ENCODE measurements at places on chromosomes 3 and 15.

- H3K27me3 ChIP-seq: no peaks in the 10 kb centered on the region
- no peak for DNase-seq
- H3K4me1 ChIP-seq: no peaks in the 10 kb centered on the region
- no peak overlapping the region for H3K4me3 ChIP-seq
These were observed 43.2 kb downstream of the SCAPER start for GRCh38 chr15:76861815-76862397.

DNA sequence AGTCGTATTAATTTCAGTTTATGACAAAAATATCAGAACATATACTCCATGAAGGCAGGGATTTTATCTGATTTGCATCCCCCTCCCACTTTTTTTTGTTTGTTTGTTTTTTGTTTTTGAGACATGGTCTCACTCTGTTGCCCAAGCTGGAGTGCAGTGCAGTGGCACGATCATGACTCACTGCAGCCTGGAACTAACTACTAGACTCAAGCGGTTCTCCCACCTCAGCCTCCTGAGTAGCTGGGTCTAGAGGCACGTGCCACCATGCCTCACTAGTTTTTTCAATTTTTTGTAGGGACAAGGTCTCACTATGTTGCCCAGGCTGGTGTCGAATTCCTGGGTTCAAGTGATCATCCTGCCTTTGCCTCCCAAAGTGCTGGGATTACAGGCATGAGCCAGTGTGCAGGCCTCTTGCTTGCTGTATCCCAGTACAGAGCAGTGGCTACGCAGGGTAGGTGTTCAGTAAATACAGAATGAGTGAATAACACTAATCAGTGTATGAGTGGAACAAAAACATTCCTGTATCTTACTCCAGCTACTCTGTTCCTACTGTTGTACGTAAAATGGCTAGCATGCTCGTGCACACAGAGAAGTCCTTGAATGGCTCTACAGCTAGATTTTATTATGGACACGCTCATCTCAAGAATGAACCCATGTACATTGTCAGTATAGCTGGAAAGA, 272.4 kb downstream of the FOXP1 start:
- H3K27me3 ChIP-seq: no peaks in the 10 kb centered on the region
- H3K4me1 ChIP-seq: peaks cover 51% of the 10 kb centered on the region
- DNase-seq: no peak
- H3K36me3 ChIP-seq: no peaks in the 10 kb centered on the region

DNA sequence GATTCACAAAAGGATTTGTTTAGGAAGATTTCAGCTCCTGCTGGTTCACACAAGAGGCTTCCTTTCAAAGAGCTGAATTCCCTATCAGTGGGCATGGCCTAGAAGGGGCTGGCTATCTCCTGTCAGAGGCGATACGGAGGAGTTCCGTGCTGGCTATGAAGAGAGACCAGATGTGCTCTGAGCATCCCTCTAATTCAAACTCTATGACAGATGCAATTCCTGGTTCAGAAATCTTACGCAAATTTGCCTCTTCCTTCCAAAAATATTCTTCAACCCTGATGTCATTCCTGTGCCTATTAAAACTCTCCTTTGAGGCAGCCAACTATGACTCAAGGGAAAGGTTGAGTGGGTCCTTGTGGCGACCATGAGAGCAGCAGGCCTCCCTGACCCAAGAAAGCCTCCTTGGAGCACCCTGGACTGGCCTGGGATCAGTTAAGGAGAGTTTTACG, 139.3 kb upstream of the HES1 start:
- H3K4me1 ChIP-seq: peaks cover 7% of the 10 kb centered on the region
- no peak for DNase-seq

DNA sequence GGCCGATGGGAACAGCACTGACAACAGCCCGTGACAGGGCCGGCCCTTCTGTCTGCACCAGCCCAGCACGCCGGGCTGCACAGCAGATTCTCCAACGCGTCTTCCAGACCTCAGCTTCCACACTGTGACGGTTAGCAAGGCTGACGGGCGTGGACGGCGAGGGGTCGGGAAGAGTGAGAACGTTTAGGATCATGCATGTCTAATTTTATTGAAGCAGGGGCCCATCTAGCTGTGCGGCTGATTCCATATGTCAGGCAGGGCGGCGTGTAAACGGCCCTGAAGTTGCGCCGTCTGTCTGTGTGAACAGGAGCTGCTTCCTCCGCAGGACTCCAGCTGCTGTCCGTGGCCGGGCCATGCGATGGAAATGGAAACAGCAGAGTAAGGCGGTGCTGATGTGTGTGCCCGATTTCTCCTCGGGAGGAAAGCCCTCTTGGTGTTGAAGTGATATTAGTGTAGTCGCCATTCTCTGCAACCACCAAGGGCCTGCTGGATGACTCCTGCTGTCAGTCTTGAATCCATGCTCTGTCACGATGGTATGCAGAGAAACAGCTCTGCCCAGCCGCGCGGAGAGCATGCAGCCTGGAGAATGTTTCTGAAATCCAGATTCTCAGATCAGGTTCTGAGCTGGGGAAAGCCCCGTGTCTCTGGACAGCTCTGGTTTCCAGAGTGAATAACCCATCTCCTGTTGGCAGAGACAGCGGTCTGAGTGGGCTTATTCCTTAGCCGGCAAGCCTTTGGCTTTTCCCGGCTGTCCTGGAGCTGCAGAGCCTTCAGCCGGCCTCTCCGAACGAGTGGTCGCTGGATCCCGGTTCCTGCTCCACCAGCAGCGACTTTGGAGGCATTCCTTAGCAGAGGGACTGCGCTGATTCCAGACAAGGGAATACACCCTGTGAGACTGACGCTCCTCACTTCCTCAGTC, 158.1 kb upstream of the UBE3A start:
- no peak for DNase-seq
- H3K4me1 ChIP-seq: no peaks in the 10 kb centered on the region
- no peak overlapping the region for H3K4me3 ChIP-seq

DNA sequence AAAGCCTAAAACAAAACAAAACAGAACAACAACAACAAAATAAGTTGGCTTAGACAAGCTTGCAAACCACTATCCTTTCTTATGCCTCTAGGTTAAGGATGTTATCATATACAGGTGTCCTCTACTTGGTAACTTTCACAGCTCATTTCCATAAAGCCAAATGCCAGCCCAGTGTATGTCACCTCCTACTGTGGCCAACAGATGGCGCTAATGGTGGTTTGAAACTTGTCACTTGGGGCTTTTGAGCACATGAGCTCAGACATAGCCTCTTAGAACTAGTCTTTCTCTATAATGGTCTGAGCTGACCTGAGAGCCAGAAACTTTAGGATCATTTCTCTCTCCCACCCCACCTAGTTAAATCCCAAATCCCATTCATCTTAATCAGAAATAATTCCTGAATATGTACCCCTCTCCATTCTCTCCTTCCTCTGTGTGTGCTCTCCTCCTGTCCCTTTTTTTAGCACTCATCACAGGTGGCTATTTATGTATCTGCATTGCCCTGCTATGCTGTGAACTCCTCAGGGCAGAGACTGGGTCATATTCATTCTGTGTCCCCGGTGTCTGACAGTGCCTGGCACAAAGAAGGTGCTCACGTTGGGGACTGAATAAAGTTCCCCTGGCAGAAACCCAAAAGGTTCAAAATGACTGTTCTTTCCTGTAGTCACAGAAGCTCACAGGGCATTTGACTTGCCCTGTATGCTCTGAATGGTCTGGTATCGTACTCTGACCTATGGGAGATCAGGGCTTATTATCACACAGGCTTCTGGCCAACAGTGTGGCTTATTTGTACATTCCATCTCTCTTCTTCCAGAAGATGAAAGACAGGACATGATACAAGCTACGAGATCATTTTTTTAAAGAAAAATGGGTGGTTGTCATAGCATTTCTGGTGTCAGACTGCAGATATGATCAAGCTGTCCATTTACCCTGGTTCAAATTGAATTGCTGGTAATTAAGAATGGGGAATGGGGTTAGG, 319.3 kb upstream of the AZI2 start:
- no peaks in the 10 kb centered on the region for H3K36me3 ChIP-seq
- H3K4me1 ChIP-seq: no peaks in the 10 kb centered on the region
- no peak overlapping the region for H3K4me3 ChIP-seq
- H3K27me3 ChIP-seq: no peaks in the 10 kb centered on the region

GRCh38 chr3:30299674-30300385, 306.6 kb upstream of the TGFBR2 start:
- H3K27me3 ChIP-seq: no peaks in the 10 kb centered on the region
- no peak overlapping the region for H3K4me3 ChIP-seq
- H3K36me3 ChIP-seq: no peaks in the 10 kb centered on the region
- H3K27ac ChIP-seq: no peak overlapping the region

- no peak for DNase-seq
- no peak overlapping the region for H3K4me3 ChIP-seq
- no peaks in the 10 kb centered on the region for H3K27me3 ChIP-seq
- no peaks in the 10 kb centered on the region for H3K4me1 ChIP-seq
These were observed 5.2 kb upstream of the TMCO5A start for GRCh38 chr15:37929238-37929637.

DNA sequence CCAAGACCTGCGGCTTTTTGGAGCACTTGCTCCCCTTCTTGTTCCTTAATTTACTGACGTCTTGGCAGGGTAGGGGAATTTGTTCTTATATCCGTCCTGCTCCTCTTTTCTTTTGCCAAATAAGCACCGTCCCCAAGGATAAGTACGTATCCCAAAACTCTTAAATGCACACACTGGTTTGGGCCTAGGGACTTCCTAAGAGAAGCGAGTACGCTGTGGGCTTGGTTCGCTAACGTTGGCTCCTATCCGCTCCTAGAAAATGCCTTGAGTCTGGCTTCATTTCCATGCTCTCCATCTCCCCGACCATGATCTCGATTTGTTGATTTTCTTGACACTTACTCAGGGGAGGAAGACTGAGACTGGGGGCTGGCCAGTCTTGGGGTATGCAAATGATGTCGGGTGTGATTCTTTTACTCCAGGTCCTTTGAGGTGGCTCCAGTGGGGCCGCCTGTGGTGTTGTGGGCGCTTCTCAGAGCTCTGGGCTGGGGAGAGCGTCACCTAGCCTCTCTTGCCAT, 1.3 kb downstream of the MYRIP start:
- H3K27ac ChIP-seq: no peak overlapping the region
- DNase-seq: peak; percentile 30
- H3K36me3 ChIP-seq: no peaks in the 10 kb centered on the region

DNA sequence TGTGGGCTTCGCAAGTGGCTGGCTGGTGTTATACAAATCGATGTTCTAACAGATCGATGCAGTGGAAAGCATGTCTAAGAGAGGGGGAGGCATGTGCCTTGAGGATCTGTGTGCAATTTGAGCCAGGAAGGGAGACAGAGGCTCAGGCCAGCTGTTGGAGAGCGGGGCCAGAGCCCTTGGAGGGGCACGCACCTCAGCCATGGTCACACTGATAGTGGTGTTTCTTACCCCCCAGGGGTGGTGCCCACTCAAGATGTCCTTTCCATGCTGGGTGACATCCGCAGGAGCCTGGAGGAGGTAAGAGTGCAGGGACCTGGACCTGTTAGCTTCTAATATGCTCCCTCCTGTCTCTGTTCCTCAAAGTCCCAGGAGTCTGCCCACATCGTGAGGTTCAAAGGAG, 3.8 kb upstream of the ABTB1 start:
- no peaks in the 10 kb centered on the region for H3K36me3 ChIP-seq
- no peak overlapping the region for H3K4me3 ChIP-seq
- no peak overlapping the region for H3K27ac ChIP-seq

GRCh38 chr15:85741021-85741421, 53.7 kb downstream of the KLHL25 start:
- no peak for DNase-seq
- peaks cover 27% of the 10 kb centered on the region for H3K36me3 ChIP-seq
- H3K27me3 ChIP-seq: no peaks in the 10 kb centered on the region
- no peaks in the 10 kb centered on the region for H3K4me1 ChIP-seq
- H3K27ac ChIP-seq: no peak overlapping the region

DNA sequence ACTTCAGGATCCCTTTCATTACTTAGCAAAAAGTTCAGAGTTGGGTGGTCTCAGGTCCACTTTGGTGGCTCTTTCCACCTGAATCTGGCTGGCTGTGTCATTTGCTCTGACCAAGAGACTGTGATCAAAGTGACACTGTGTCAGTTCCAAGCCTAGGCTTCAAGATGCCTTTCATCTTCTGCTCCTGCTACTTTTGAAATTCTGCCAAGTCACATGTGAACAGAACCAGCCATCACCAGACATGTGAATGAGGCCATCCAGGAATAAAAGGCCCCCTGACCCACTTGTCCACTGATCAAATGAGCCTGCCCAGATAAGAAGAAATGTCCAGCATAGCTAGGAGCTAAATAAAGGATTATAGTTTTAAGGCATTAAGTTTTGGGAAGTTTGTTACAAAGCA, 132.2 kb downstream of the OSBPL10 start:
- H3K27ac ChIP-seq: no peak overlapping the region
- no peaks in the 10 kb centered on the region for H3K4me1 ChIP-seq
- H3K36me3 ChIP-seq: no peaks in the 10 kb centered on the region
- DNase-seq: no peak

DNA sequence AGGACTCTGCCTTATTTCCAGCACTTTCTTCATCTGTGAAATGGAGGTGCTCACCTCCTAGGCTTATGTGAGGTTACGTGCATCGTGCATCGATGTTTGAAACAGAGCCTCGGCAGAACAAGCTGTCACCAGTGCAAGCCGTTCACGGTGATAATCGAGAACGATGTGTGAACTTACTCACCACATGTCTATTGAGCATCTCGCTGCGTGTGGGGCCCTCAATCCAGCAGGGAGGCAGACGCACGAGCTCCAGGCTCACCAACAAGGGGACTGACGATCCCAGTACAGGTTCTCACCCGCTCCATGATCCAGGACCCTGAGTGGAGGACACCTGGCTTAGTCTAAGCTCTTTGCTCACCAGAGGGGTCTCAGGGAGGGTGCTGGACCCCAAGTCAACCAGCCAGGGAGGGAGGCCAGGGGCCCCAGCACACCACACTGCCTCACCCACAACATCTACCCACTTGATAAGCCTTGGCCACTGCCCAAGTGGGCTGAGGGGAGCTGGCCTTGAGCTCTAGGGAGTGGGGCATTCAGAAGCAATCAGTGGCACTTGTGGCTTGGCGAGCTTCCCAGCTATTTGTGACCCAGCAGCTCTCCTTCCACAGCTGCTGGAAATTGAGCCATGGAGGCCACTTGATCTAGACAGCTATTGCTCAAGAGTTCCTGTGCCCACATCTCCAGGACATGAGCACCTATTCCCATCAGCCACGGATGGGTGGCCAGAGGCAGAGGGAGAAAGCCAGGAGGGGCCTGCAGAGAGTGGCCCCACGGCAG, 34.4 kb upstream of the SLC6A1 start:
- peaks cover 2% of the 10 kb centered on the region for H3K4me1 ChIP-seq
- H3K27ac ChIP-seq: no peak overlapping the region
- H3K4me3 ChIP-seq: no peak overlapping the region
- peak; percentile 64 for DNase-seq

- H3K4me3 ChIP-seq: no peak overlapping the region
- no peaks in the 10 kb centered on the region for H3K27me3 ChIP-seq
- peaks cover 50% of the 10 kb centered on the region for H3K4me1 ChIP-seq
- H3K36me3 ChIP-seq: peaks cover 6% of the 10 kb centered on the region
- H3K27ac ChIP-seq: no peak overlapping the region
These were observed 3.2 kb downstream of the SLC6A6 start for GRCh38 chr3:14405360-14406238.

DNA sequence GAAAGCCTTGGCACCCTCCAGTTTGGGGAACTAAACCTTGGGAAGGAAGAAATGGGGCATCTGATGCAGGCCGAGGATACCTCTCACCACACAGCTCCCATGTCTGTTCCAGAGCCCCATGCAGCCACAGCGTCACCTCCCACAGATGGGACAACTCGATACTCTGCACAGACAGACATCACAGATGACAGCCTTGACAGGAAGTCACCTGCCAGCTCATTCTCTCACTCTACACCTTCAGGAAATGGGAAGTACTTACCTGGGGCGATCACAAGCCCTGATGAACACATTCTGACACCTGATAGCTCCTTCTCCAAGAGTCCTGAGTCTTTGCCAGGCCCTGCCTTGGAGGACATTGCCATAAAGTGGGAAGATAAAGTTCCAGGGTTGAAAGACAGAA, 7.7 kb downstream of the MAP1A start:
- H3K4me3 ChIP-seq: no peak overlapping the region
- H3K36me3 ChIP-seq: peaks cover 27% of the 10 kb centered on the region
- peaks cover 2% of the 10 kb centered on the region for H3K4me1 ChIP-seq
- H3K27ac ChIP-seq: no peak overlapping the region
- no peaks in the 10 kb centered on the region for H3K27me3 ChIP-seq
- no peak for DNase-seq
